Glomerular endothelial cell (primary cell): ENCODE measurements at places on chromosomes 6 and 20. TPM values are rescaled to one million over a fixed set of nuclear protein-coding genes. Genes with fewer than 3 reads are reported as not detected.

RPS6KA2 gene
- total RNA-seq: 102 and 249 TPM in 2 replicates

RUNX2 gene
- total RNA-seq: 4.3 and 5.1 TPM in 2 replicates

PRR18 gene
- total RNA-seq: not detected in 2 replicates

SLC16A10 gene
- 0.29 TPM in 1 of 2 replicates, not detected in the other for total RNA-seq

TRERF1 gene
- 1.2 and 2.5 TPM in 2 replicates for total RNA-seq

BFSP1 gene
- total RNA-seq: 5.5 and 6.4 TPM in 2 replicates

MUC21 gene
- not detected in 2 replicates for total RNA-seq

NOTCH4 gene
- total RNA-seq: 66.1 and 242 TPM in 2 replicates

XKR7 gene
- total RNA-seq: 0.05 TPM in 1 of 2 replicates, not detected in the other

CDYL gene
- total RNA-seq: 23.3 and 28.9 TPM in 2 replicates

SLC22A1 gene
- total RNA-seq: not detected in 2 replicates

PNLDC1 gene
- total RNA-seq: not detected in 2 replicates

HTR1E gene
- total RNA-seq: not detected in 2 replicates

ERVFRD-1 gene
- 2.5 TPM in 2 replicates for total RNA-seq
